GM23338 (cell line): ENCODE measurements at places on chromosomes 11 and 22. TPM values are rescaled to one million over a fixed set of nuclear protein-coding genes. Genes with fewer than 3 reads are reported as not detected.

The ATP6V1E1 gene
- total RNA-seq, result 74.5 and 74.8 TPM in 2 replicates

GRCh38 chr11:67500831-67501715 lies 4.1 kb downstream of the PITPNM1 start:
- H3K4me1 ChIP-seq, result peaks cover 12% of the 10 kb centered on the region
- H3K27me3 ChIP-seq, result no peaks in the 10 kb centered on the region; the same call in 1 of the 2 replicates
- H3K27ac ChIP-seq, result no peak overlapping the region
- peaks cover 4% of the 10 kb centered on the region; the same call in 1 of the 2 replicates for H3K36me3 ChIP-seq
- DNase-seq, result no peak

DNA sequence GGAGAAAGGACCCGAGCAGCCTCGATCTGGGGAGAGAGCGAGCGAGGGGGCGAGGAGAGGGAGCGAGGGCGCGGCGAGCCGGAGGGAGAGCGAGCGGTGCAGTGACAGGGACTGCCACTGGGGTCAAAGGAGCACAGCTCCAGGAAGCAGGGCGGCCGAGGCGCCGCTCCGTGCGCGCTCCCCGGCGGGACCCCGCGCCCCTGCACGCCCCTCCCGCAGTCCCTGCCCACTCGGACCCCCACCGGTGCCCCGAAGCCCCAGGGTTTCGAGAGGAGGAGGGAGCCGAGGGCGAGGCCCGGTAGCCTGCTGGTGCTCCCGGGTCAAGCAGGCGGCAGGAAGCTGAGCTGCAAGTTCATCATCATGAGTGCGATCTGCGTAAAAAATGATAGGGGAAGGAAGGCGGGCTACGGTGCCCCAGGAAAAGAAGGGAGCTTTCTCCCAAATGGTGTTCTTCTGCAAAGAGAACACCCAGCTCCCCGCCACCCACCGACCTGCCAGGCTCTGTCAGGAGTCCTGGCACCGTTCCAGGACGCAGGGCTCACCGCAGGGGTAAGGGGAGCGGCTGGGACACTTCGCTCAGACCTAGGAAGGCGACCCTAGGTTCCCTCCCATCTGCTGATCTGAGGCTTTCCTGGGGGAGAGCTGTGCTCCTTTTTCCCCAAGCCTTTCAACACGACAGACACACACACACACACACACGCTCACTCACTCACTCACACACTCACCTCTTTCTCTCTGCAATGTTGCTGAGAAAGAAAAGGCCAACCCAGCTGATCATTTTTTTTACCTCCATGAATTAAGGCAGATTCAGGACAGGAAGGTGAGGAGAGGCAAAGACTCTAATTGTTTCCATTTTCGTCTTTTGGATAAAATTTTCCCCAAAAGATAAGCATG lies at the start of gene MPPED2:
TSS of gene MPPED2 (minus strand) at position 103 of the 894 bp plus-strand sequence. CDS start 5,980 bp downstream, outside the sequence.
- no peak within 1 kb of the TSS for H3K27ac ChIP-seq
- DNase-seq, result peak; percentile 86
- H3K36me3 ChIP-seq, result no peaks in the 10 kb centered on the region
- H3K4me3 ChIP-seq, result peak within 1 kb of the TSS; percentile 89
- H3K4me1 ChIP-seq, result peaks cover 32% of the 10 kb centered on the region
- H3K27me3 ChIP-seq, result peaks cover 61% of the 10 kb centered on the region

- no peak overlapping the region for H3K27ac ChIP-seq
- peaks cover 12% of the 10 kb centered on the region; the same call in 1 of the 2 replicates for H3K27me3 ChIP-seq
- DNase-seq, result no peak
- H3K4me3 ChIP-seq, result no peak overlapping the region
Observed at GRCh38 chr11:64086258-64087123, 50.8 kb downstream of the FLRT1 start.
